ENCODE measurements at places on chromosomes 4 and X.

GRCh38 chr4:6352031-6352692 is 82.5 kb downstream of the WFS1 start:
- H3K27me3 ChIP-seq, result no peaks in the 10 kb centered on the region
- H3K4me3 ChIP-seq, result no peak overlapping the region
- no peaks in the 10 kb centered on the region for H3K36me3 ChIP-seq
- H3K4me1 ChIP-seq, result no peaks in the 10 kb centered on the region
- H3K27ac ChIP-seq, result no peak overlapping the region

DNA sequence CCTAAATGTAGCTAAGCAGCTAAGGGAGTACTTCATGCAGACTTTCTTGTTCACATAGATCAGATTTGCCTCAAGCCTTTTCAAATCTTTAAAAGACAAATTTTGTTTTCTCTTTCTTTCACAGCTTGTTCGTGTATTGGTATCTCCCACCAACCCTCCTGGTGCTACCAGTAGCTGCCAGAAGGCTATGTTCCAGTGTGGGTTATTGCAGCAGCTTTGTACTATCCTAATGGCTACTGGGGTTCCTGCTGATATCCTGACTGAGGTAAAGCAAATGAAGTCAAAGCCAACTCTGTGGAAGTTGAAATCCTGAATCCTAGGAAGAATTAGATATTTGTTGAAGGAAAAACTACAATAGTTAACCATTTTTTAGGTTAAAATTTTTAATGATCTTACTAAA is 62.6 kb downstream of the USO1 start:
- no peaks in the 10 kb centered on the region for H3K4me1 ChIP-seq
- no peak for DNase-seq
- H3K36me3 ChIP-seq, result peaks cover 11% of the 10 kb centered on the region
- H3K27ac ChIP-seq, result no peak overlapping the region

- H3K4me1 ChIP-seq, result peaks cover 18% of the 10 kb centered on the region
- H3K4me3 ChIP-seq, result no peak overlapping the region
- peaks cover 2% of the 10 kb centered on the region for H3K36me3 ChIP-seq
Measured at GRCh38 chrX:134371133-134371532, 88.8 kb upstream of the HPRT1 start.

- no peak overlapping the region for H3K27ac ChIP-seq
- H3K27me3 ChIP-seq, result no peaks in the 10 kb centered on the region
- H3K36me3 ChIP-seq, result no peaks in the 10 kb centered on the region
- no peaks in the 10 kb centered on the region for H3K4me1 ChIP-seq
Measured at GRCh38 chrX:79084923-79085322, 59.6 kb upstream of the GPR174 start.

DNA sequence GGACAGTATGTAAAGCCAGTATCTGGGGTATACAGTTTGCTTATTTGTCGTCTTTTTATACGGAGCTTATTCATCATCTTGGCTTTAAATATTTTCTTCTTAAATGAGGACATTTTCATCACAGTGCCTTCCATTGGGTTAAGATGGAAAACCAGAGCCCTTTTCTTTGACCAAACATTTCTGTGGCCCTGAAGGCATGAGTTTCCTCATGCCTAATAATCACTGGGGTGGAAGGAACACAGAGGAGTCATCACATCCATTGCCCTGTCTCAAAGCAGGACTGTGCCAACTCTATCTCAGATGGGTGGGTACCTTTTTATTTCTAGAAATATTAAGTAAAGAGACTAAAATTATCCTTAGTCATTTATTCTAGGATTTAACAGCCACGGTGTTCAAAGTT is 40.0 kb downstream of the CHRDL1 start:
- DNase-seq, result no peak
- no peak overlapping the region for H3K4me3 ChIP-seq
- H3K4me1 ChIP-seq, result no peaks in the 10 kb centered on the region
- no peak overlapping the region for H3K27ac ChIP-seq
- H3K36me3 ChIP-seq, result no peaks in the 10 kb centered on the region
- H3K27me3 ChIP-seq, result no peaks in the 10 kb centered on the region

- no peak for DNase-seq
- no peak overlapping the region for H3K27ac ChIP-seq
- no peaks in the 10 kb centered on the region for H3K27me3 ChIP-seq
- no peaks in the 10 kb centered on the region for H3K4me1 ChIP-seq
Measured at GRCh38 chr4:24932515-24933225, 19.8 kb upstream of the CCDC149 start.

DNA sequence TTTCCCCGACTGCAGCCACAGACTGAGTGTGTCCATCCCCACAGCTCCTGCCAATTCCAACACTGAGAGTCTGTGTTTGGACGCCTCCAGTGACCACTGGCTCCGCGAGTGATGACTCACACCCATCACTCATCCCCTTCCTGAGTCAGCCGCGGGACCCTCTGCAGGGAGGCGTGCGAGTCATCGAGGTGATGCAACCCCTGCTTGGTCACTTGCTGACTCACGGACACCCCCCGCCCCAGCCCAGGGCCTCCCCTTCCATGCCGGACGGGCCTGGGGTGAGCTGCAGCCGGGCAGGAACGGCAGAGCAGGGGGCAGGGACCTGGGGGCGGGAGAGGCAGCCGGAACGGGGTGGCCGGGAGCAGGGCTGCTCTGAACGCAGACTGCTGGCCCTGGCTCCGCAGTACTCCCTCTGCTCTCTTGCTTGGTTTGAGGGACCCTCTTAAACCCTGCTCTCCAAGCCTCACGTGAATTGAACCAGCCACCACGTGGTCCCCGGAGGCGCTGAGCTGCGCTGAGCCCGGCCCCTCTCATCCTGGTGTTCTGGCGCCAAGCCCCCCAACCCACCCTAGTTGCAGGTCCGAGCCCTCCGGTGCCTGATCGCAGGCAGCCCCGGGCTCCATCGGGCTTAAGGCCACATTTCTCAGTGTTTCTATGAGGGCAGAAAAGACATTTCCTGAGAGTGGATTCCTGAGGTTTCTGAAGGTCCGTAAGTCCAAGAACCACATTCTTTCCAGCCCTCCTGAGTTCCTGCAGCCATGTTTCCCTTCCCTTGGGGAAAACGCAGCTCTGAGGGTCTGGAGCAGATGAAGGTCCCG is 32.4 kb downstream of the FGFRL1 start:
- DNase-seq, result peak; percentile 80
- H3K27me3 ChIP-seq, result no peaks in the 10 kb centered on the region
- H3K36me3 ChIP-seq, result no peaks in the 10 kb centered on the region

GRCh38 chr4:52983563-52984303 is 121.6 kb downstream of the RASL11B start:
- no peak overlapping the region for H3K27ac ChIP-seq
- H3K27me3 ChIP-seq, result no peaks in the 10 kb centered on the region
- DNase-seq, result peak; percentile 18
- H3K4me1 ChIP-seq, result no peaks in the 10 kb centered on the region
- H3K36me3 ChIP-seq, result no peaks in the 10 kb centered on the region

DNA sequence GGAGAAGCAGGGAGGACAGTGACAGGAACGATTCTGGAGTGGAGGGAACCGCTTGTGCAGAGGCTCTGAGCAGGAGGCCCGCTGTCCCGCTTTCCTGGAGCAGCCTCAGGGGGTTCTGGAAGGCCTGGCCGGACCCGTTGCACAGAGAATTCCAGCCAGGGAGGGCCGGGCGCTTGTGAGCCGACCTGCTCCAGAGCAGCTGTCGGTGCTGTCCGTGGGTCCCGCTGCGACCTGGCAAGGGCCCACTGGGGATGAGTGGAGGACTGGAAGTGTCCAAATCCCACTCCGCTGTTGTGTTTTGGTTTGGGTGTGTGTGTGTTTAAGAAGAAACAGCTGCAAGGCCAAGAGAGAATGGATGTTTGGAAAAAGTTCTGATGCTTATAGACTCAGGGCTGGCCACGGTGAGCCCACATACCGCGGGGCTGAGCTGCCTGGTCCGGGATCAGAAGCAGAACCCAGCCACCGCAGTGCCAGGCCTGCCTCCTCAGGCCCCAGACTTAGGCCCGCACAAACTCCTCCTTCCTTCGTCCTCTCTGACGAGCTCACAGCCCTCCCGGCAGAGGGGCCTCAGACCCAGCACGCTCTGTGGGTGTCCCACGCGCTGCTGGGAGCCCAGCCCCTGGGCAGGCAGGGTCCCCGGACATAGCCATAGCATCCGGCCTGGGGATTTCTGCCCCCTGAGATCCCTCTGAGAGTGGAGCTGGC is 73.9 kb downstream of the HTRA3 start:
- no peaks in the 10 kb centered on the region for H3K36me3 ChIP-seq
- H3K27me3 ChIP-seq, result no peaks in the 10 kb centered on the region
- no peak for DNase-seq
- H3K27ac ChIP-seq, result no peak overlapping the region
- no peak overlapping the region for H3K4me3 ChIP-seq

- H3K4me1 ChIP-seq, result no peaks in the 10 kb centered on the region
- no peaks in the 10 kb centered on the region for H3K36me3 ChIP-seq
- no peak overlapping the region for H3K4me3 ChIP-seq
Measured at GRCh38 chr4:17702641-17703040, 78.8 kb downstream of the FAM184B start.

- H3K4me3 ChIP-seq, result peak overlapping the region; percentile 71
- H3K27me3 ChIP-seq, result peaks cover 12% of the 10 kb centered on the region
- no peaks in the 10 kb centered on the region for H3K36me3 ChIP-seq
- DNase-seq, result no peak
- H3K27ac ChIP-seq, result no peak overlapping the region
- peaks cover 2% of the 10 kb centered on the region for H3K4me1 ChIP-seq
Measured at GRCh38 chrX:103309860-103310554, 783 bp downstream of the BEX2 start.

DNA sequence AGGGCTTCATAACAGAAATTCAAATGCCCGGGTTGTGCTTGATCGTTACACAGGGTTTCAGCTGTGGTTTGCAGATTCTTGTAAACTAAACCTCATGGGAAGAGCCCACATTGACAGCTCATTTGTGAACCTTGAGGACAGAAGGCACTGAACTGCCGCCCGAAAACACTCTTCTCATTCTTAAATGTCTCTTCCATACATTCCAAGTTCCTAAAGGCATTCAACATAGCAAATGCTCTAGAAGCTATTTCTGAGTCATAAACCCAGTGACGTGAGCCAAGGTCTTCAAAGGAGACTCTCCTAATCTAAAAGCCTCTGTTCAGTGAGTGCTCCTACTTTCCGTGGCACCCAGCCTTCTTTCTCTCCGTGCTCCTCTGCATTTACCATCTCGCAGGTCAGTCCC is 737.8 kb upstream of the FRG1 start:
- no peaks in the 10 kb centered on the region for H3K27me3 ChIP-seq
- H3K4me3 ChIP-seq, result no peak overlapping the region
- no peaks in the 10 kb centered on the region for H3K4me1 ChIP-seq

- no peaks in the 10 kb centered on the region for H3K36me3 ChIP-seq
- no peak overlapping the region for H3K4me3 ChIP-seq
- H3K27ac ChIP-seq, result no peak overlapping the region
- H3K27me3 ChIP-seq, result no peaks in the 10 kb centered on the region
- no peaks in the 10 kb centered on the region for H3K4me1 ChIP-seq
- no peak for DNase-seq
Measured at GRCh38 chrX:15055146-15055930, 182.1 kb downstream of the MOSPD2 start.

DNA sequence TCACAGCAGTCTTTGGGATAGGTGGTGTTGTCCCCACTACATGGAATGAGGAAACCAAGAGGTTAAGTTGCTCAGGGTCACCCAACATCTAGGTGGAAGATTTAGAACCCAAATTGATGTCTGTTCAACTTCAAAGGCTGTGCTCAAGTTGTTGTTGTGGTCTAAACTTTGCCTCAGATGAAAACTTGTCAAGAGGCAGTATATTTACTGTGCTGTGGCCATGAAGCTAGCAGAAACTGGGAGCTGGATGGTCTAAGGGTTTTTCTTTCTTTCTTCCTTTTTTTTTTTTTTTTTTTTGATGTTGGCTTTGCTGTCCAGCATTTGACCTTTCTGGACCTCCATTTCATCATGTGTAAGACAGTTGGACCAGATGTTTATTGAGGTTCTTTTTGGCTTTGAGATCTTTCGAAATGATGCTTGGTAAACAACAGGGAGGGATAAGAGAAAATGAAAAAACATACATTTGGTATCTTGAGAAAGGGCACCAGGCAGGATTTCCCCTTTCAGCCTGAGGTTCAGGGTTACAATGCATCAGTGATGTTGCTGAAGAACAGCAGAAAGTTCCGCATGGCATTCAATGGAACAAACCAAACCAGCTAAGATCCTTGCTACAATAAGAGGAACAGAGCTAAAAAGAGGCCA is 166.2 kb upstream of the RPS6KA3 start:
- no peak overlapping the region for H3K27ac ChIP-seq
- H3K4me3 ChIP-seq, result no peak overlapping the region
- H3K4me1 ChIP-seq, result no peaks in the 10 kb centered on the region

GRCh38 chr4:139540161-139540560 is 15.9 kb downstream of the SETD7 start:
- H3K4me3 ChIP-seq, result no peak overlapping the region
- no peaks in the 10 kb centered on the region for H3K36me3 ChIP-seq
- no peaks in the 10 kb centered on the region for H3K27me3 ChIP-seq
- no peaks in the 10 kb centered on the region for H3K4me1 ChIP-seq
- no peak for DNase-seq
- H3K27ac ChIP-seq, result no peak overlapping the region

GRCh38 chr4:37241647-37242046 is 2.9 kb upstream of the NWD2 start:
- DNase-seq, result no peak
- no peak overlapping the region for H3K27ac ChIP-seq
- no peaks in the 10 kb centered on the region for H3K36me3 ChIP-seq
- H3K27me3 ChIP-seq, result no peaks in the 10 kb centered on the region
- H3K4me1 ChIP-seq, result no peaks in the 10 kb centered on the region

GRCh38 chrX:154981116-154981411 is 41.5 kb downstream of the F8 start:
- peak overlapping the region; percentile 31 for H3K27ac ChIP-seq
- no peaks in the 10 kb centered on the region for H3K27me3 ChIP-seq
- no peaks in the 10 kb centered on the region for H3K36me3 ChIP-seq
- peaks cover 4% of the 10 kb centered on the region for H3K4me1 ChIP-seq
- no peak for DNase-seq

All from Panc1 (cell line).